T follicular helper cell (primary cell): ENCODE measurements at places on chromosomes 7 and 10.

DNA sequence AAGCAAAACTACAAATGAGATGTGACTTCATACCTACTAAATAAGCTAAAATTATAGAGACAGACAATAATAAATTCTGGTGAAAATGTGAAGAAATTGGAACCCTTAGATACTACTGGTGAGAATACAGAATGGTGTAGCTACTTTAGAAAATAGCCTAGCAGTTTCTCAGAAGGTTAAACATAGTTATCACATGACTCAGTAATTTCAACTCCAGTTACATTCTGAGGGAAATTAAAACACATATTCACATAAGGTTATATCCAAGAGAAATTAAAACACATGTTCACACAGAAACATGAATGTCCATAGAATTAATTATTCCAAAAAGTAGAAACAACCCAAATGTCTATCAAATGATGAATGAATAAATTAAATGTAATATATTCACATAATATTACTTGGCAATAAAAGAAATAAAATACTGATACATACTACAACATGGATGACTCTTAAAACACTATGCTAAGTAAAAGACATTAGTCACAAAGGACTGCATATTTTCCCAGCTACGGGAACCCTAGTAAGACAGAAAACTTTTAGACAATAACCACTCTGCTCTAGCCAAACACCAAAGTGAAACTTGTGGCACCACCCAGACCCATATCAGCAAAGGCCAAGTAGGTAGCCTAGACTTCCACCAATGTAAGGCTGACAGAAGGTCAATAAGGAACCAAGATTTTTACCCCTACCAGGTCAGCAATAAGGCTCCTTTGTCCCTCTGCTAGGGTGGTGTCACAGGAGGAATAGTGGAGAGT lies 25.1 kb downstream of the SLC25A40 start:
- no peak for DNase-seq

DNA sequence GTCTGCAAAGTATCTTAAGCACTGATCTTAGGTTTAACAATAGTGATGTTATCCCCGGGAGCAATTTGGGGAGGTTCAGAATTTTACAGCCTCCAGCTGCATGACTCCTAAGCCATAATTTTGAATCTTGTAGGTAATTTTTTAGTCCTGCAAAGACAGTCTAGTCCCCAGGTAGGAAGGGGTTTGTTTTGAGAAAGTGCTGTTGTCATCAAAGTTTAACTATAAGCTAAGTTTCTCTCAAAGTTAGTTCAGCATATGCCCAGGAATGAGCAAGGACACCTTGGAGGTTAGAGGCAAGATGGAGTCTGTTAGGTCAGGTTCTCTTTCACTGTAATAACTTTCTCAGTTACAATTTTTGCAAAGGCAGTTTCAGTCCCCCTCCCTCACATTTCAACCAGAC lies 79.0 kb upstream of the LRGUK start:
- no peak for DNase-seq

DNA sequence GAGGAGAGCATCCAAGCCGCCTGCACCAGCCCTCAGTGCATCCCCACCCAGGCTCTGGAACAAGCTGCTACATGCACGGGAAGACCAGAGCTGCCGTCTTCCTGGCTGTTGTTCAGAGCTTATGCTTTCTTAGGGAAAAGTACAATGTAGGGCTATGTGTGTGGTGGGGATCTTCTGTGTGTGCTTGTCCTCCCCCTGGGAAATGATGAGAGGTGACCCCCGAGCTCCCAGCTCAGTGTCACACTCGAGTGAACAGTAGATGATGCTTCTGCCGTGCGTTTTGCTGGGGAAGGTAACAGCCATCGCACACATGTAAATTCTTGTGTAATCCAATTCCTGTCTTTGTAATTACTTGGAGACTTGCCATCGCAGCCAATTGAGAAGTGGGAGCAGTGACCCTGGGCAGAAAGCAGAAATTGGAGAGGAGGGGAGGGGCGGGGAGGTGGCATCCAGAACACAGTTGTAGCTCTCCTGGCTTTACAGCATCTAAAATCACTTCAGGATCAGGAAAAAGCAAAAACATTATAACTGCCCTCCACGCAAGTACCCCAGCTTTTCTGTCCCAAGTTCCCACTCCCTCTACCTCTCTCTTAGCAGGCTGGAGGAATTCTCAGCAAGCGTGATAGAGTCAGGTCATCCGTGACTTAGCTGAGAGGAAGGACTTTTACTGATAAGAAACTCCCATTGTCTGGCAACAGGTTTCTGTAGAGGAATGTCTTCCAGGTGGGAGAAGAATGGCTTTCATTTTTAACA lies 149.6 kb downstream of the TCF7L2 start:
- DNase-seq: no peak

DNA sequence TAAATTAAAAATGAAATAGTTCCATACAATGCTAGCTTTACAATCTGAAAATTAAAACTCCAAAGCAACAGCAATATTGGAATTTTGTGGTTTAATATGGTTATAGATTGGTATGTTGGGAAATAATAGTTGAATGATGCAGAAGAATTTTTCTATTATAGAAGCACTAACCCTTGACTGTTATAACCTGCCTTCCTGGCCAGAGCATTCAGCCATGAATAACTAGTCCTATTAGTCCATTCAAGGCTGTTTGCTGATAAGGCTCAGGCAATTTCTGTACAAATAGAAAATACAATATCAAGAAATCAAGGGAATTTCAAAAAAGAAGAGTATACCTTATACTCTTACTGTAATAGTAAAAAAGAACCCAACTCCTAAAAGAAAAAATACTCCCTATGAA lies 101.6 kb upstream of the SP4 start:
- DNase-seq: no peak

GRCh38 chr7:91957823-91958222 lies 17.2 kb downstream of the AKAP9 start:
- DNase-seq: no peak
